ENCODE measurements at places on chromosomes 5 and 9.

DNA sequence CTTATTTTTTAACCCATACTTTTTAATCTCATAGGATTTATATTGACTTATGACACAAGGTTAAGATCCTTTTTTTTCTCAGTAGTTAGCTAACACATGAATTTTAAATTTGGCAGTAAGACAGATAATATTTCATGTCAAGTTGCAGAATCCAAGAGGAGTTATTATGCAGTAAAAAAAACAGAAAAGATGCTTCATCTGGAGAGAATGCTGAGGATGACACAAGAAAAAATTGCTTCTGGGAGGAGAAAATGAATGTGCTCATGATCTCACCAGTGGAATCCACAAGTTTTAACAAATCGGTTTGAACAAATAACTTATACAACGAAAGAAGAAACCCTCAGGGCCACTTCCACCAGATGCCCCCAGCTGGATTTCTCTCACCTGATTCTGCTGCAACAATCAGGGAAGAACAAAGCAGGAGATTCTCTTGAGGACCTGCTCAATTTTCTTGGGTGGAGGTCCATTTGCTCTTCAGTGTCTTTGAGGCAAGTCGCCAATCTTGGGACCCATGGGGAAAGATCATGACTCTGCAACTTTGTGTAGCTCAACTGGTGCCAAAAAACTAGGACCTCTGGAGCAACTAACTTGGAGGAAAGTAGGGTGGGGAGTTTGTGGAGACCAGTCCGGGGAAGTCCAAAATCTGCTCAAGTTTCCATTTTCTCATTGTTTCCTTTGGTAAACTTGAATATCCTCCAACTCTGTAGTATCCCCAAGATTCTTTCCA, 50.5 kb upstream of the TNFSF15 start:
- no peak for DNase-seq

DNA sequence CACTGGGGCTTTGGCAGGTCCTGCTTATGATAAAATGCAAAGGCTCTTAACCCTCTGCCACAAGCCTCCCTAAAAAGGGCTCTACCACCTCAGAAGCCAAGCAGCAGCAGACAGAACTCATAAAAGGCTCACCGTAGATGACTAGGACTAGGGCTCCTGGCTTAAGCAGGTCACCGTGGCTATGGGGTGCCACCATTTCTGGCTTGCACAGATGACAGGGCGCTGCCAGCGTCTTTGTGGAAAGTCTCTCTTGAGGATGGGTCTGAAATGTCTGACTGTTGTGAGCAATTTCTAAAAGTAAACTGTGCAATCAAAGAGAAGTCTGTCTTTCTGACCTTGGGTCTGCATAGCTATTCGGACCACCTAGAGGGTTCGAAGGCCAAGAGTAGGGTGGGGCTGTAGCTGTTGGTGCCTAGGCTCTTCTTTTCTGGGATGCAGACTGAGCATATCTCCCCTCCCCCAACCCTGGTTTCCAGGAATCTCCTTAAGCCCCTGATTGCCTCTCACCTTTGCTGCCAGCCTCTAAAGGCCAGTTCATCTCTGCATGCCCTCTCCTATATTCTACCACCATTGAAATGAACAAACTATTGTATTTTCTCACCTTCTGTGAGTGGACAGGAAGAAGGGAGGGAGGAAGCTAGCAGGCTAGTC, 307.4 kb downstream of the ARHGAP26 start:
- DNase-seq = no peak

DNA sequence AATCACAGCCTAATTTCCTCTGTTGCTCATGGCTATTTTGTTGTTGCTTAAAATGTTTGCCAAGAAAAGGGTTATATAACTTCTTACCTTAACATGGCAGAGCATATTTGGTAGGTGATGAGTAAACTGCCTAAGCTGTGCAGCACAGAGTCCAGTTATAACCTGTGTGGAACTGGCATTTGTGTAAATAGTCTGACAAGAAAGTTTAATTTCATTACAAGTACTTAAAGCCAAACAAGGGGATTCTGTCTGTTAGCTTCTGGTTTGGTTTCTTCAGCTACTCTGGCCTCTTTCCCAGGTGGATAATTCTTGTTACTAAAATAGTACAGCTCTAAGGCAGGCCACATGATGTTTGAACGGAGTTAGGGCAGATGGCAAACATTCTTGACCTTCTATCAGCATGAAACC, 72.2 kb downstream of the PTCD2 start:
- no peak for DNase-seq

GRCh38 chr5:38725371-38725865, 120.4 kb upstream of the OSMR start:
- DNase-seq = no peak

DNA sequence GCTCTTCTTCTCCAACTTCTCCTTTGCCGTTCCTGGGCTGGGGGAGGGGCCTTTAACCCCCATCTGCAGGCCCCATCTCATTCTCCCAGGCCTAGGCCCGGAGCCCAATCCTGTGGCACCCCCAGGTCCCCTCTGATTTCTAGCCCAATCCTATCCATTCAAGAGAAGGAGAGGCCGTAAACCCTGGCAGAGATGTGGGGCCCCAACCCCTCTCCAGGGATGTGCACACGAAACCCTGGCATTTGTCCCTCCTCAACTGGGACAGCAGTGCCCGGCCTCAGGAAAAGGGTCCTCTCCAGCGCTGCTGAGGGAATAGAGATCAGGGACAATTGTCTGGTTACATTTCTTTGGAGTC, 24.2 kb upstream of the ADAMTS2 start:
- no peak for DNase-seq

DNA sequence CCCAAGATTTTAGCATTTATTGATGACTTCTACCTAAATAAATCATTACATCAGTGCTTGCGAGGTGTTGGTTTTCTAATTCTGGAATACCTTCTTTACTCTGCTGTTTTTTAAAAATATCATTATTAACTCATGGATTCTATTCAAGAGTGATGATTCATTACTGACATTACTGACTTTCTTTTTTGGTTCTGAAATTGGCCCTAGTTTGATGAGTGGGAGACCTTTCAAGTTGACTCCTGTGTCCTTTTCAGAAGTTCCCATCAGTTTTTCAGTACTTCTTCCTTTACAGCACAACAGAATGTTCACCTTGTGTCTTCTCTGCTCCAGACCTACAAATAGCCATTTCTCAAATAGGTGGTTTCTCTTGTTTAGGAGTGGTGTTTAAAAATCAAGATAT, 114.1 kb downstream of the PCSK5 start:
- DNase-seq = no peak

DNA sequence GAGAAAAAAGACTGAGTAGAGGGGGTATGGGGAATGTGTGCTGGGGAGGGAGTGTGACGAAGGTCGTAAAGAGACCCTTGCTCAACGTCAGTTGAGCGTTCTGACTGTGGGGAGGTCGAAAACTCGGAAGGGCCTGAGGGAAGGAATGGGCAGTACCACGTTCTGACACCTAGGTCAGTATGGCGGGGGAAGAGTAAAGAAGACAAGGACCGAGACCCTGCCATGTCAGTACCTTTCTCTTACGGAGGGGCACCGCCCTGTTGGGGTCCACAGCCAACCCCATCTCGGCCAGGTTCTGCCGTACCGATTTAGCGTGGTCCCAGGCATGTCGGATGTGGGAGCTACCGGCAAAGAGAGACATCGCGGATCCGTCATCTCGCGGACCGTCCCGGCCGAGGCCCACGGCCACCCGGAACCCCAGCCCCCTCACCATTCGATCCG, 375 bp downstream of the NOP16 start:
- no peak for DNase-seq

Measured in activated gamma-delta T cell treated with anti-CD3 and anti-CD28 coated beads, Interleukin-2, amount 50 U/mL, for 16 hours (primary cell).